Activated CD4-positive, alpha-beta T cell treated with anti-CD3 and anti-CD28 coated beads for 48 hours (primary cell): ENCODE measurements at places on chromosomes 7 and 10.

DNA sequence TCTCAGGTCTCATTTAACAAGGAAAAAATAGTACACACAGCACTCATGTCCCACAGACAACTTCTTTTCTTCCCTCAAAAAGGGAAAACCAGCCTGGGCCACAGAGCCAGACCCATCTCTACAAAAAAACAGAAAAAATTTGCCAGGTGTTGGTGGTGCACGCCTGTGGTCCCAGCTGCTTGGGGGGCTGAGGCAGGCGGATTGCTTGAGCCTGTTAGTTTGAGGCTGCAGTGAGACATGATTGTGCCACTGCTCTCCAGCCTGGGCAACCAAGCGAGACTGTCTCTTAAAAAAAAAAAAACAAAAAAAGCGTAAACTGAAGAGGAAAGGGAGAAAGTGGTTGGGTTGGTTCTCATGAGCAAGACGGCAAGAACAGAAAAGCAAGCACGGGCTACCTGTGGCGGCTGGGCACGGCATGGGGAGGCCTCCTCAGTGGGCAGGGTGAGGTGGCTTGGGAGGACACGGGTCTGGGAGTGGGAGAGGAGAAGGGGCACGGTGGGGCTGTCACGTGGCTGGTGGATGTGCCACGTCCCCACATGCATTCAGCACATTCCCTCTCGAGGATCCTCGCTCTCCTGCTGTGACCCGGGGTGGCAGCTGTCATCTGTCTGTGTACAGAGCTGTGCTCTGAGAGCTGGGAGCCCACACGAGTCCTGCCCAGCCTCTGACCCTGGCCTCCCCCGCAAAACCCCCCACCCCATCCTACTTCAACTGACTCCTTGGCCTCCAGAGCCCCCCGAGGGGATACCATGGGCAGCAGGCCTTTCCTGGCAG is 219.7 kb downstream of the MLLT10 start:
- no peak for DNase-seq

- no peak for DNase-seq
Observed at GRCh38 chr7:116340201-116340847, 130.0 kb downstream of the TES start.

DNA sequence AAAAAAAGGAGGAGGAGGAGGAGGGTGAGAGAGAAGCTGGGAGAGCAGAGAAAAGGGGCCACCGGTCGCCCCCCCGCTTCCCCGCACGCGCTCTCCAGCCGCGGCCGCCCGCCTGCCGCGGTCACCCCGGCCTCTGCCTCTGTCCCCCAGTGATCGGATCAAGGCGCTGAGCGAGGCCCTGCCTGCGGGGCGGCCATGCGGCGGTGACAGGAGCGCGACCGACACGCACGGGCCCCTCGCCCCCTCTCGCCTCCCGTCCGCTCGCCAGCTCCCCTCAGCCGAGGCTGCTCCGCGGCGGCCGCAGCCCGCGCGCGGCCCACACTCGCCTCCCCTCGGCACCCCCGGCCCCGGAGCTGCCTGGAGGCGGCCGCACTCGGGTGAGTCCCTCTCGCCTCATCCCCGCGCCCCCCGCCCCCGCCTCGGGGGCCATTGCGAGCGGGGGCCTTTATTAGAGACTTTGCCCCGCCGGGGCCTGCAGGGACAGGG is at the start of gene GTF2I:
GTF2I (plus strand) TSS at position 27 of the 486 bp plus-strand sequence. CDS start 31,411 bp downstream, outside the sequence.
- DNase-seq: peak; percentile 61

GRCh38 chr10:101030496-101031127 is 317 bp downstream of the PDZD7 start:
- no peak for DNase-seq

GRCh38 chr7:124552217-124552616 is 213.4 kb downstream of the GPR37 start:
- no peak for DNase-seq

DNA sequence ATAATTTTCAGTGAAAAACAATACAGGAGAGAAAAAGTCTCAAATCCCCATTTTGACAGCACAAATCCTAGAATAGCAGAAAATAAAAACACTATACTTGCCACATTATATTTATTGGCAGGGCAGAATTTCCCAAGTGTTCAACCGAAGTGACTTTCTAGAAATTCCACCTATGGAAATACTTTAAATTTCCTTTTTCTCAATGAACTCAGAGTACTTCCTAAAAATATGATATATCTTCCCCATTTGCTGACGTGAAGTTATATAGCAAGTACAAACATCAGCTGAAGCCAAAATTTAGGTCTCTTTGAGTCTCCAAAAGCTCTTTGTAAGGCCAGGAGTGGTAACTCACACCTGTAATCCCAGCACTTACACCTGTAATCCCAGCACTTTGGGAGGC is 83.3 kb downstream of the NT5C2 start:
- DNase-seq: no peak

- DNase-seq: no peak
Observed at GRCh38 chr7:41955893-41956675, 253.2 kb upstream of the INHBA start.

GRCh38 chr7:117793521-117793920 is 79.7 kb downstream of the CTTNBP2 start:
- no peak for DNase-seq

GRCh38 chr10:20635570-20635969 is 261.5 kb downstream of the NEBL start:
- DNase-seq: no peak

DNA sequence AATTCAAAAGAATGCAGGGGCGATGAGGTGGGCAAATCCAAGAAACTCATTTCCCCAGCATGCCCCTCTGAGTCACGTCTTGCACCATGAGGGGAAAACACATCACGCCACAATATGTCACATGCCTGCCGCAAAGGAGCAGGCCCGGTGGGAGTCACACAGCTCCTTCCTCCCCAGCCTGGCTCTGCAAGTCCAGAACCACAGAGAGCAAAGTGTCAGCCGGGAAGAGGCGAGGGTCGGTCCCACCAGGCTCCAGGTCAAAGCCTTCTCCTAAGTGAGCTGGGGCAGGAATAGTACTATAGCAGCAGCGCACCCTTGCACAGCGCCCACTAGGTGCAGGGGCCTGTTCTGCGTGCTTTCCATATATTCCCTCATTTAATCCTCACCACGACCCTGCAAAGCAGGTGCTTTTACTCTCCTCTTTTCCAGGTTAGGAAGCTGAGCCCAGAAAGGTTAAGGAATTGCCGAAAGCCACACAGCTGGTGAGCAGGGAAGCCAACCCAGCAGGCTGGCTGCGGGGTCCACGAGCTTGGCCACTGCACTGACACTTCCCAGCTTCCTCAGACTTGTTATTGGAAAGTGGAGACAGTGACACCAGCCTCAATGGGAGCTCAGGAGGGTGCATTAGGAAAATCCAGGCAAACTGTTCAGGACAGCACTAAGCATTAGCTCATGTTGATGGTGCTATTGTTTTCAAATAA is 94.0 kb upstream of the ZMIZ1 start:
- DNase-seq: peak; percentile 81

DNA sequence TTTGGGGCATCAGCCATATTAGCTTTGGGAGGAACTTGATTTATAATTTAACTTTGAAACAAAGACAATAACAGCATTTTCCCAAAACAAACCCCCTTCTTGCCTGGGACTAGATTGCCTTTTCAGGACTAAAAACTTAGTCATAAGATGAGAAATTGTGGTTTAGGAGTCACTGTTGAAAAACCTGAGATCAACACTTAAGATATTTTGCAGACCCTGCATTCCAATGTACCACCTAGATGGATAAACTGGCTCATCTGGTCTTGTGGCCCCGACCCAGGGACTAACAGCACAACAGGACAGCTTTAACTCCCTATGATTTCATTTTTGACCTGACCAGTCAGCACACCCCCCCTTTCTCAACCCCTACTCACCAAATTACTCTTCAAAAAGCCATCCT is 1165.4 kb downstream of the XPNPEP1 start:
- DNase-seq: no peak

GRCh38 chr10:60848126-60848525 is 69.8 kb downstream of the CDK1 start:
- no peak for DNase-seq

DNA sequence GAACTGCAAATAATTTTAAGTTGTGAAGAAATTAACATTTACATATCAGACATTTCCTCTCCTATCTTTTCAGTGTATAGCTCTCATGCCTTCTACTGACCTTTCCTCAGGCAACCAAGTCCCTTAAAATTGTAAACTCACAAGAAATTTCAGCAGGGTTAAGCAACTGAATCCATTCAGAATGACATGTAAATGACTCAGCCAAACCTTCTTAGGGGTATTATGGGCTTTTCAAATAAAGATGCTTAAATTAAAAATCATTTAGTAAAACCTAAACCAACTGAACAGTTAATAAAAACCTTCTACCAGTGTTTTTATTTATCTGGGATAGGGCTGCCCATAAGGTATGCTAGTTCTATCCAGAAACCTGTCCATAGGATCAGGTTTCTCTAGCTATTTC is 20.7 kb downstream of the WAPL start:
- DNase-seq: no peak

DNA sequence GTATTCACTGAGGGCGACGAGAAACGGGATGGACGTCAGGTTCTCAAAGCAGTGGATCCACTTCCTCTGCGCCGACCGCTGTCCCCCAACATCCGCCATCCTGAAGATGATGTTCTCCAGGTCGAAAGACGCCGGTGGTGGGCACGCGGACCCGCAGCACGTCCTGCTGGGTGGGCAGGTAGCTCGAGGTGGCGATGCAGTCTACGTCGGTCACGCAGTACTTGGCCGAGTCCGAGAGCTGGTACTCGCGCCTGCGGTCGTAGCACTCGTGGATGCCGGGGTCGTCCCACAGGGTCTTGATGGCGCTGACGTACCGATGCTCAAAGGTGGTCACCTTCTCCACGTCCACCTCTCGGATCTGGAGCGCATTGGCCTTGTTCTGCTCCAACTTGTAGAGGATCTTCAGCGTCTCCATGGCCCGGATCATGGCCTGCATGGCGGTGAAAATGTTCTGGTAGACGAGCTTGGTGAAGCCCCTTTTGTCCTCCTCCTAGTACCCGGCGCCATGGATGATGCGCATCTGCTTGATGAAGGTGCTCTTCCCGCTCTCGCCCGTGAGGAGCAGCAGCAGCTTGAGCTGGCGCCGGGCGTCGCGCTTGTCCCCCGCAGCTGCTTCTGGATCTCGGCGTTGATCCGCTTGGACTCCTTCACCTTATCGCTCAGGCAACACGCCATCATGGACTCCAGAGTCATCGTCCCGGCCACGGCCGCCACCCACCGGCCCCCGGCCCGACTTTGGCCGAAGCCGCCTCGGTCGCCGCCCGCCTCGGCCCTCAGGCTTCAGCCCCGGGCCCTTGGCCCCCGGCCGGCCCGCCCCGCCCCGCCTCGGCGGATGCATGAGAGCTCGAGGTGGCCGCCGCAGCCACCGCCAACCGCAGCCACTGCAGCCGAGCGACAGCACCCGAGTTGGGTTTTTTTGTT is 122.9 kb upstream of the KCTD7 start:
- peak; percentile 34 for DNase-seq

DNA sequence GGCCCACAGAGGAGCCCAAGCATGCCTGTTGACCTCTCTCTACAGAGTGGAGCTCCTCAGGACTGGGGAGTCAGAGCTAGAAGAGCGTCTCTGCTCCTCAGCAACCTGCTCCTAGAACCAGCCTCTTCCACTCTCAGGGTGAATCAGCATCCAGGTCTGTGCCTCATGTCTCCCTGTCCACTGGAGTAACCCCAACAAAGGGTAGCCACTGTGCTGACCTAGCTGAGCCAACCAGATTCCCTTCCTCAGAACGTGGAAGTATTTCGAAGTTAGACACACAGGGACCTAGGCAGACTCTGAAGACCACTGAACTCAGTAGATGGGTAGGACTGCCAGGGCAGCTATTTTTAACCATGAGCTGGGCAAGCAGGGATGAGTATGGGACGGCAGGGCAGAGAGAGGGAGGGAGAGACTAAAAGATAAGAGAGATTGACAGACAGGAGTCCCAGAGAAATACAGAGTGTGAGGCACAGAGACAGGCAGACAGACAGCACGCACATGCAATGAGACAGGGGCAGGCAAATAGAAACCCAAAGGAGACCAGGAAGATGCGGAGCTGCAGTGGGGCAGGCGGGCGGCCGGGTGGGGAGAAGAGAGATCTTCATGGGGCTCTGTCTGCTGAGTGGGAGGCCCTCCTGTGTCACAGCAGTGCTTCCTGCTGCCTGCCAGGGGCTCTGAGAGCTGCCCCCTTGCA is 56.7 kb downstream of the OSBPL3 start:
- DNase-seq: no peak

DNA sequence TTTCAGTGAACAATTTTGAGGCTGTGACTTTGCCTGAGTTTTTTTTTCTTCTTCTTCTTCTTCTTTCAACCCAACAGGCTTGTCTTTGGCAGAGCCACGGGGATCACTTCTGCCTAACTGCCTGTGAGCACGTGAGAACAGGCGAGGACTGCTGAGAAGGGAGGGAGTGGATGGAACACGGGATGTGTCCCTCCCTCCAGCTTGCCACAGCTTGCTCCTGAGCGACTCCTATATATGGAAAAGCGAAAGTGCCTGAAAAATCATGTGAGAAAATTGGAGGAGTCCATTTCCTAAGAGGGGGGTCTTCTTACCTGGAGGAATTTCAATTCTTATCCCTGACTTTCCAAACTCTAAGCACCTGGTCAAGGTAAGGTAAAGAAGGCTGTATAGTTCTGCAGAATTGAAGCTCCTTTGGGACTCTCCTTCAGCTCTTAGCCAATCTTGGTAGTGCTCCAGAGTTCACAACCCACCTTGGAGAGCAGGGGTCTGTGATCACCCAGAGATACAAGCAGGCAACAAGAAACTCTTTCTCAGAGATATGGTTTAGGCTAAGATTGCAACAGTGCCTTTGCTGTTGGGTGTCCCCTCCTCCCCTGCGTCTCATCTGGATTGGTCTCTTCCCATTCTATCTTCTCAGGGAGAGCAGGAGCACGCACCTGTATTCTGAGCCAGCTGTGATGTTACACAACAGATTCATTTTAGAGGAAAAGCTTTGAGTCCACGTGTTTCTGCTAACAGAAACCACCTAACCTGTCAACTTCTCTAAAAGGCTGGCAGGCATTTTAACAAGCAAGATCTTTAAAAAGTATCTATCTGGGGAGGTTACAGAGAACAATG is at the start of gene MAT1A:
MAT1A (minus strand) TSS at position 208 of the 837 bp plus-strand sequence. CDS start 235 bp downstream, outside the sequence.
- DNase-seq: no peak

GRCh38 chr7:134804854-134805253 is 25.4 kb downstream of the CALD1 start:
- no peak for DNase-seq

DNA sequence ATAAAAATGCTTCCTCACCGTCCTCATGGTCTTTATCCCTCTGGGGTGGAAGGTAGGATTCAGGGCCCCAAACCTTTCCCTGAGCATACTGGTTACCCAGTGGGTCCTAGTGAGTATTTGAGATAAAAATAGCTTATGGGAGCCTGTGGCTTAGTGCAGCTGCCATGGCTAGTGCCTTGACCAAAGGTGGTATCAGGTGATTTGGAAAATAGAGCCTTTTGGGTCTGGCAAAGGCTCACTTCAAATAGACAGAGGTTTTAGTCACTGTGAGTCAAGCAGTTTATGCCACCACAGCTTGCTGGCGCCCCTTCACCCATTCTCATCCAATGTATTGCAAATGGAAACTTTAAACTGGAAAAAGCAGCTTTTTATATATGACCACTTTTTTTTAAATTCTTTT is 30.4 kb downstream of the PLAU start:
- DNase-seq: no peak

- peak; percentile 80 for DNase-seq
Observed at GRCh38 chr7:1922071-1922869, 252.2 kb downstream of the ELFN1 start.

- DNase-seq: no peak
Observed at GRCh38 chr10:61423178-61423577, 30.0 kb downstream of the TMEM26 start.
